ENCODE measurements at places on chromosomes 7 and 10.

DNA sequence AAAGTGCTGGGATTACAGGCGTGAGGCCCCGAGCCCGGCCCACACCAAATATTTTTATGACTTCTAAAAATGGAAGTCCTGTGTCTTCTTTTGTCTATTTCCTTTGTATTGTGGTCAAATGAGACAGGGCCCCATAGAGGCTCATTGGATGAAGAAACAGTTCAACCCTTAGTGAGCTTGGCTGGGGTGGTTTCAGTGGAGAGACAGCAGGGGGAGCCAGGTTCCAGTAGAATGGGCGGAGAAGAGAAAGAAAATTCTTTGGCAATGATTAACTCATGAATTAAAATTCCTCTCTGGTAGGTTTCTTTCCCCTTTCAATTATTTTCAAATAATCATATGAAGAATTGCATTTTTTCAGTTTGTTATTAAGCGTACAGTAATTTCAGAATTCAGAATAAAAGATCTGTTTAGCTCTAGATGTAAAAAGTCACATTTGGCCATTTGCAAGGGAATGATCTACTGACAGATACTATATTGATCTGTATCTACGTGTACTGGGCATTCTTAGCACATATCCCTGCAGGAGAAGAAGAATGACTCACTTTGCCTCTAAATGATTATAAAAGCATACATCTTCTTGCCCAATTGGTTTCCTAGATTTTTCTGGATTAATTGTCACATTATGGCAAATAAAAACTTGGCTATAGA is 43.2 kb downstream of the PNLIPRP3 start:
- no peak for DNase-seq

DNA sequence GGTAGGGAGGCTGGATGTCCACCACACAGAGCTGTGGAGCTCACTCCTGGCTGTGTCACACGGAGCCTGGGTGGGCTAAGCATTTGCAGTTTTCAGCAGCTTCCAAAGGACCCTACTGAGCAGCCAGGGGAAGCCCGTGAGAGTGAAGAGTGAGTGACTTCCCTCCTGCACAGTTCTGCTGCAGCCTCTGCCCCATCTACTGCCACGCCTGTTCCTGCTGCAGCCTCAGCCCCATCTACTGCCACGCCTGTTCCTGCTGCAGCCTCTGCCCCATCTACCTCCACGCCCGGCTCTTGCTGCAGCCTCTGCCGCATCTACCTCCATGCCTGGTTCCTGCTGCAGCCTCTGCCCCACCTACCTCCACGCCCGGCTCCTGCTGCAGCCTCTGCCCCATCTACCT is 12.2 kb downstream of the ADAM8 start:
- DNase-seq: no peak

DNA sequence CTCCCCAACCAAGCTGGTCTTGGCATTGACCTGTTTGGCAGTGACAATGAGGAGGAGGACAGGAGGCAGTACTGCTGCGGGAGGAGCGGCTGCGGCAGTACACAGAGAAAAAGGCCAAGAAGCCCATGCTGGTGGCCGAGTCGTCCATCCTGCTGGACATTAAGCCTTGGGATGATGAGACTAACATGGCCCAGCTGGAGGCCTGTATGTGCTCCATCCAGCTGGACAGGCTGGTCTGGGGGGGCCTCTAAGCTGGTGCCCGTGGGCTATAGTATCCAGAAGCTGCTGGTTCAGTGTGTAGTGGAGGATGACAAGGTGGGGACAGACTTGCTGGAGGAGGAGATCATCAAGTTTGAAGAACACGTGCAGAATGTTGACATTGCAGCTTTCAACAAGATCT is 39.1 kb upstream of the ZNF273 start:
- no peak for DNase-seq

GRCh38 chr7:29488977-29489376 is 74.7 kb upstream of the PRR15 start:
- no peak for DNase-seq

DNA sequence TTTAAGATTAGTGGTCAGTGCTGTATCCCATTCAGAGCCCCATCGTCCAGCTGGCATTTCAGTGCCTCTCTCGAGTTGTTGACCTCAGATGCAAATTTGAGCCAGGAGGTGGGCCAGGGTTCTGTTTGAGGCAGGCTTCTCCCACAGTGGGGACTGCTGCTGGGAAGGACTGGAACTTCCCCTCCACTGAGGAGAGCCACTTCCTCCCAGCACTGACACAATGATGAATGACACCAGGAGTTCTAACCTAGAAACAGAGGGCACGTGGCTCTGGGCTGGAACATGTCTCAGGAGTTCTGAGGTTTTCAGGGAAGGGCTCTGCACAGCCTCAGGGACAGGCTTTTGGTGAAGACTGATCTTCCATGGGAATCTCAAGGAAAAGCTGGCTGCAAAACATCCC is 18.3 kb upstream of the BTBD16 start:
- DNase-seq: no peak
